ENCODE measurements at places on chromosomes 1 and 21.

GRCh38 chr1:203840208-203840808 lies 21.1 kb upstream of the SNRPE start:
- no peak for DNase-seq

GRCh38 chr1:3555131-3555920 lies 56.0 kb downstream of the MEGF6 start:
- no peak for DNase-seq

- peak; percentile 26 for DNase-seq
These were observed 5.7 kb downstream of the SLC6A17 start for GRCh38 chr1:110155878-110156522.

DNA sequence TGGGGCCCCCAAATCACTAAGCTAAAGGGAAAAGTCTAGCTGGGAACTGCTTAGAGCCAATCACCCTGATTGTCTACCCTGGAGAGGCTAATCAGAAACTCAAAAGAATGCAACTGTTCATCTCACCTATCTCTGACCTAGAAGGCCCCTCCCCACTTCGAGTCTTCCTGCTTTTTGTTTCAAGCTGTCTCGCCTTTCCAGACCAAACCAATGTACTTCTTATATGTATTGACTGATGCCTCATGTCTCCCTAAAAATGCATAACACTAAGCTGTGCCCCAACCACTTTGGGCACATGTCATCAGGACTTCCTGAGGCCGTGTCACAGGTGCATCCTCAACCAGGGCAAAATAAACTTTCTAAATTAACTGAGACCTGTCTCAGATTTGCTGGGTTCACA lies 209.5 kb downstream of the APP start:
- DNase-seq = no peak

- DNase-seq = peak; percentile 73
These were observed 95.6 kb downstream of the LAMC2 start for GRCh38 chr1:183281553-183282091.

DNA sequence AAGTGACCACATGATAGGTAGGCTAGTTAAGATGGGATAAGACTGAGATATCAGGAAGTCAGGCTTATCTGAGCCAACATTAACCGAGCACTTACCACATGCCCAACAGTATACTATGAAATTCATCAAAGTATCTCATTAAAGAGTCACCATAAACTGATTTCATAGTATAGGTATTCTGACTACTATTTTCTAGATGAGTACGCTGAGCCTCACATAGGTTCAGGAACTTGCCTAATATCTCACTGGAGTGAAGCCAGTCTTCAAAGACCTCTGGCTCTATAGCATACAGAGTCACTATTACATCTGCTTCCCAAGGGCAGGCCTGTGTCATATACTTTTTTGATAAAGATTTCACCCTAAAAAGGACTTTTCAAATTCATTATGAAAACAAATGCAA lies 115.6 kb upstream of the NGF start:
- no peak for DNase-seq

DNA sequence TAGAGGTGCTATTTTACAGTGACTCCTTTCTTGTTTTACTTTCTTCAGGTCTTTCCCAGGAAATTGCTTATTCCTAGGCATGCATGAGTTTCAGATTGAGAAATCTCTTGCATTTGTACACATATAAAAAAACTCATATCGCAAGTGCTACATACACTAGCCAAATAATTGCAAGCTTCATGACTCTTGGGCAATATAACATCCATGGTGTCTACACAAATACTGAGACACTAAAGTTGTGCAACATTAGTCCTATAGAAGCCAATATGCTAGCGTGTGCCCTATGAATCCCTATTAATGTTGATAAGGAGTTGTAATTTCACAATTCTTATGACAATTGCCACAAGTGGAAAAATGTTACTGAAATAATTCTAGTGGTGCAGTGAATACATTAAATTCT lies 591.0 kb downstream of the ADGRL2 start:
- DNase-seq = no peak

GRCh38 chr1:155729031-155729898 lies 40.4 kb downstream of the DAP3 start:
- peak; percentile 25 for DNase-seq

DNA sequence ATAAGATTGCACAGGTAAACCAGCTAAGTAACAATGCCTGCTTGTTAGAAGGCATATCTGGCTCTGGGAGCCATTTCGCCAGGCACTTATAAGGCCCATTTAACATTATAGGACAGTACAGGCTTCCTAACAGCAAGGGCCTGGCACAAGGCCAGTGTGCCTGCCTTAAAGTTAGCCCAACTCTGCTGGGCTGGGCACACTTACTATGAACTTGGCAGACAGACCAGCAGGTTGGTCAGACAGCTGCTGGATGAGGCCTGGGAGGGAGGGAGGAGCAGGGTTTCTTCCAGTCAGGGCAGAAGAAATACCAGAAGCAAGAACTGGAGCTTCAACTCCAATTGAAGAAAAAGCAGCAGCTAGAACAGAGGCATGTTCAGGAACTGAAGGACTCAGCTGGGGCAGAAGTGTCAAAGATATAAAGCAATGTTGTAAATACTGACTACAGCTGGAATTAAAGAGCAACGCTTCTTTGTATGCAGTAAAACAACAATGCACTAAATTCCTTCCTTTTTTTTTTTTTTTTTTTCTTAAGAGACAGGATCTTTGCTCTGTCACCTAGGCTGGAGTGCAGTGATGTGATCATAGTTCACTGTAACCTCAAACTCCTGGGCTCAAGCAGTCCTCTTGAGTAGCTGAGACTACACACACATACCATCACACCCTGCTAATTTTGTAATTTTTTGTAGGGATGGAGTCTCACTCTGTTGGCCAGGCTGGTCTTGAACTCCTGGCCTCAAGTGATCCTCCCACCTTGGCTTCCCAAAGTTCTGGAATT lies 4.9 kb downstream of the CACHD1 start:
- DNase-seq = no peak

- no peak for DNase-seq
These were observed 48.7 kb downstream of the UCK2 start for GRCh38 chr1:165876121-165876520.

- DNase-seq = no peak
These were observed 6.4 kb downstream of the IL6R start for GRCh38 chr1:154411525-154411924.

DNA sequence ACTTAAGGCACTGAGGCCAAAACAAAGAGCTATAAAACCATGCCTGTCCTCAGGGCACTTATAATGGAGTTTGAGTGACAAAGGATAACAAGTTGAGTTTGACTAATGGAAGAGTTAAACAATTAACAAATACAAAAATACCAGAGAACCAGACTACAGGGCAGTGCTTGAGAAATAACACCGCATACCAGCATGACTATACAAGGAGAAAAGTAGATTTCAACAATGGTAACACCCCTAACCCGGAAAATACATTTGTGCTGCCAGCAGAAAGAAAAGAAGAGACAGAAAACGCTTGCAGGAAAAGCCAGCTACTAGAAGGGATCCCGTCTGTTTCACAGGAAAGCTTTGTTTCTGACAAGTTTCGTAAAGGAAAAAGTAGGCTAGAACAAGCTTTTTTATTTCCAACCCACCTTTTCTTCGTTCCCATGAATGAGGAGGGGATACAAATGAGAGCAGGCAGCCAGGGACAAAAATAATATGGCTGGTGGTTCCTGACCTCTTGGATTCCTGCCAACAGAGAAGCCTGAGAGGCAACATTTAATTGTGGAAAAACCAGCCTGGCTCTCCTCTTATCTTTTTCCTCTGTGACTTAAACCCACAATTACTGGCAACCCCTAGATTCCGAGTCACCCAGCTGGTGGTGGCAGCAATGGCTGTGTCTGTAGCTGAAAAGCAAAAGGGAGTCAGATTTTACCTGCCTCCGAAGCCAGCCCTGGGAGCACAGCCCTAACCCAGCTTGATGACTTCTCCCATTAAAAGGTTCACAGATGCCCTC lies 56.5 kb downstream of the WLS start:
- DNase-seq = no peak

- DNase-seq = no peak
These were observed 28.8 kb upstream of the SYDE2 start for GRCh38 chr1:85229574-85230097.

GRCh38 chr1:192858456-192858855 lies 49.6 kb downstream of the RGS2 start:
- DNase-seq = no peak

- DNase-seq = peak; percentile 86
These were observed 16.9 kb downstream of the SELL start for GRCh38 chr1:169694304-169695075.

- no peak for DNase-seq
These were observed 12.2 kb downstream of the TGFB2 start for GRCh38 chr1:218357211-218357892.

GRCh38 chr1:100428160-100428559 lies 75.9 kb downstream of the CDC14A start:
- peak; percentile 42 for DNase-seq

DNA sequence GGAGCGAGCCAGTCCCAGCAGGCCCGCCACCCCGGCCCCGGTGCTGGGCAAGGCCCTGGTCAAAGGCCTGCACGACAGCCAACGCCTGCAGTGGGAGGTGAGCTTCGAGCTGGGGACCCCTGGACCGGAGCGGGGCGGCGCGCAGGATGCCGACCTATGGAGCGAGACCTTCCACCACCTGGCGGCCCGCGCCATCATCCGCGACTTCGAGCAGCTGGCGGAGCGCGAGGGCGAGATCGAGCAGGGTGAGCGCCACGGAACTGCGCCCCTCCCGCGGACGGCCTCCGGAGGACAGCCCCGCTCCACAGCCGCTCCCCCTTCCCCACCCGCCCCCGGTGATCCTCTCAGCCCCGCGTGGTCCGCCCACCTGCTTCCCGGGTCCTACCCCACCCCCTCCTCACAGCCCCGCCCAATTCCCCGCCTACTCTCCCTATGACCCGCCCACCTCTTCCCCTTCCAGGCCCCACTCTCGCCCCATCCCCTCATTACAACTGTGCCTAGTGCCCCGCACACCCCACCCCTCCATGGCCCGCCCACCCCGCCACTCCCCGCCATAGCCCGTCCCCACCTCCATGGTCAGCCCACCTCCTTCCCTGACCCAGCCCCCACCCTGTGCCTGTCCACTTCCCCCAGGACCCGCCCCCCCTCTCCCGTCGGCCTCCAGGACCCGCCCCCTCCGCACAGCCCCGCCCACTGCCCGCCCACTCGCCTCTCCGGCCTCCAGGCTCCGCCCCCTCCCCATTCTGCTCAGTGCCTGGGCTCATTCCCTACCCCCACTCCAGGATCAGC lies 52.7 kb downstream of the VWA5B1 start:
- no peak for DNase-seq

- peak; percentile 21 for DNase-seq
These were observed 29.1 kb upstream of the C21orf91 start for GRCh38 chr21:17848228-17848627.

GRCh38 chr1:32759997-32760623 lies 57.0 kb downstream of the YARS1 start:
- no peak for DNase-seq

DNA sequence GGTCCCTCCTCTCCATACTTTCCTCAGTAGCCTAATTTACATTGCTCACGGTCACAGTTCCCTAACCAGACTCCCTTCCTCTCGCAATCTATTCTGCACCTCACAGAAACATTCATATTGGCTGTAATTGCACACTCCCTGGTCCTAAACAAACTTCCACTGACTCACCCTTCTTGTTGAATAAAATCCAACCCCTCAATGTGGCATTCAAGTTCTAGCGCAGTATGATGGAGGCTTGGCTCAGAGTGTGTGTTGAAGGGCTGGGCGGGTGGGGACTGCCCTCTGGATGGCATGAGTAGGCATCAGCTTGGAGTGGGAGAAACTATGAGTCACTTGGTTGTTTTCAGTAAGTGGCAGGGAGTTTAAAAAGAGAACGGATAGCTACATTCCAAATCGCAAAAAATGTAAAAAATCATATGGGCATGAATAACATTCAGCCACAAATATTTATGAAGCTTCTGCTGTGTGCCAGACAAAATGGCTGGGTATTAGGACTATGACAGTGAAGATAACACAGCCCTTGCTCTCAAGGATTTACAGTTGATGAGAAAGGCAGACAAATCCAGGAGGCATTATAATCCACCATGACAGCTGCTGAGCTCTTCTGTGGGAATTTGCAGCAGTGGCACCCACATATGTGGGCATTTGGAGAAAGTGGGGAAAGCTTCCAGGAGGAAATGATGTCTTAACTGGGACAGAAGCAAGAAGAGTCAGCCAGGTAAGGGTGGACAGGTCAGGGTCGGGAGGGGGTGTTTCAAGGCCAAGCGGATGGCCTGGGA lies 42.2 kb upstream of the LYST start:
- DNase-seq = no peak

- DNase-seq = no peak
These were observed 33.6 kb downstream of the WLS start for GRCh38 chr1:68198752-68199151.

- no peak for DNase-seq
These were observed 310.7 kb downstream of the DUSP10 start for GRCh38 chr1:221431068-221431651.

DNA sequence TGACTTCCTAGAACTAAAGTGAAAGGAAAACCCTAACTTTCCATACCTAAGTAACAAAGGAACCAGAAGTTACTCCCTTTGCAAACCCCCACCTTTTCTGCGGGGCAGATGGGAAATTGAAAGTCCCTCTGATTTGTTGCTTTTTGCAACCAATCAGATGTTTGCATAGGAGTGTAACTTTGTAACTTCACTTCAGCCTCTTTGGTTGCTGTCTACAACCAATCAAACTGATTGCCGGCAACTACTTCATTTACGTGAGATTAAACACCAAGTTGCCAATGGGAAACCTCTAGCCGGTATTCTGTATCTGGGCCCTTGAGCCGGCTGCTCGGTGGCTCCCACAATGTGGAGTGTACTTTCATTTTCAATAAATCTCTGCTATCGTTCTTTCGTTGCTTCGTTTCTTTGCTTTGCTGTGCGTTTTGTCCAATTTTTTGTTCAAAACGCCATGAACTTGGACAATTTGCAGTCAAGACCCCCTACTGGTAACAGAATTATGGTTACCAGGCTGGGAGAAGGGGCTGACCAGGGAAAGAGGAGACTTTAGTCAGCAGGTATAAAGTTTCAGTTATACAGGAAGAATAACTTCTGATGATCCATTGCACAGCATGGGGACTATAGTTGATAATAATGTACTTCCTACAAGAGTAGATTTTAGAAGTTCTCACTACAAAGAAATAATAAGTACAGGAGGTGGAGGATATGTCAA lies 69.2 kb upstream of the RGS2 start:
- no peak for DNase-seq

GRCh38 chr1:200512191-200512590 lies 102.4 kb upstream of the ZNF281 start:
- DNase-seq = no peak

DNA sequence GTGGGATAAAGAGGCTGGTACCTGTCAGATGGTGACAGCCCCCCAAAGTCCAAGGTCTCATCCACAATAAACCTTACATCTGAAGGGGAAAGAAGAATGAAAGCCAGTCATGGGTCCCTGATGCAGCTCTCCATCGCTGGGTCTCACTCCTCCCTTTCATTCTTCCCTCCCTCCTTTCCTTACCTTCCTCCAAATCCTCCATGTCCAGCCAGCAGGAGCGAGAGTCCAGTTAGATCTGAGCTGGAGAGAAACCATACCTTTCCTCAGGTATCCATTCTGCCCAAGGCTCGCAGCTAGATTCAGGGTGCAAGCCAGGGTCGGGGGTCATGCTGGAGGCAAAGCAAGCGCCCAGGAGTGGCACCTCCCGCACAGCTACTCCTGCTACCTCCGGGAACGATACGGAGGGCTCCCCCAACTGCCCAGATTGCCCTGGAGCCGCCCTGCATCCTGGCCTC lies 421 bp downstream of the PSRC1 start:
- no peak for DNase-seq
